Dermis blood vessel endothelial cell (primary cell): ENCODE measurements at places on chromosomes 11 and 22. TPM values are rescaled to one million over a fixed set of nuclear protein-coding genes. Genes with fewer than 3 reads are reported as not detected.

The MRGPRF gene
- total RNA-seq, result 0.05 and 0.17 TPM in 2 replicates

The FAM83F gene
- under 0.01 TPM in 2 replicates for total RNA-seq

The RAG2 gene
- not detected in 2 replicates for total RNA-seq

The TESMIN gene
- 2.4 and 6.0 TPM in 2 replicates for total RNA-seq

The RPL3 gene
- total RNA-seq, result 2,901 and 3,143 TPM in 2 replicates

The CDC45 gene
- 12.4 and 35.3 TPM in 2 replicates for total RNA-seq

- DNase-seq, result peak; percentile 69
Observed at GRCh38 chr22:23219822-23220484, 39.6 kb downstream of the BCR start.

DNA sequence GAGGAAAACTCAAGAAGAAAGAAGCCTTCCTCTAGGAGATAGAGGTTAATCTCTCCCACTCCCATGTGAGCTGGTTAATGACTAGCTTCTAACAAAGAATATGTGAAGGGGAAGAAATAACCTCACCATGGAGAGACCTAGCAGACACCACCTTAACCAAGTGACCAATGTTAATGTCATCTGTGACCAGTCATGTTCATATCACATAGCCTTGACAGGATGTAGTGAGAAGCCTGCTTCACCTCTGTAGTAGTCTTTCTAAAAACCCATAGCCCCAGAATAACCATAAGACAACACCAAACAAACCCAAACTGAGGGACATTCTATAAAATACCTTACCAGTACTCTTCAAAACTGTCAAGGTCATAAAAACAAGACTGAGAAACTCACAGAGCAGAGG is 21.5 kb upstream of the POU2AF1 start:
- DNase-seq, result no peak

DNA sequence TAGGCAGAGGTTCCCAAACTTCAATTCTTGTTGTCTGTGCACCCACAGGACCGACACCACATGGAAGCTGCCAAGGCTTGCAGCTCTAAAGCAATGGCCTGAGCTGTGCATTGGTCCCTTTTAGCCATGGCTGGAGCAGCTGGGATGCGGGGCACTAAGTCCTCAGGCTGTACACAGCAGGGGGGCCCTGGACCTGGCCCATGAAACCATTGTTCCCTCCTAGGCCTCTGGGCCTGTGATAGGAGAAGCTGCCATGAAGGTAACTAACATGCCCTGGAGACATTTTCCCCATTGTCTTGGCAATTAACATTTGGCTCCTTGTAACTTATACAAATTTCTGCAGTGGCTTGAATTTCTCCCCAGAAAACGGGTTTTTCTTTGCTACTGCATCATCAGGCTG is 43.6 kb upstream of the SLC6A5 start:
- no peak for DNase-seq

GRCh38 chr11:1488575-1489180 is 2.1 kb upstream of the MOB2 start:
- no peak for DNase-seq

GRCh38 chr11:102912482-102912830 is 37.7 kb upstream of the MMP12 start:
- no peak for DNase-seq

GRCh38 chr11:13249992-13250391 is 27.6 kb upstream of the BMAL1 start:
- peak; percentile 20 for DNase-seq
